Activated T-cell treated with anti-CD3 and anti-CD28 coated beads, Interleukin-2, amount 50 U/mL, for 72 hours (primary cell): ENCODE measurements at places on chromosomes 4 and X. TPM values are rescaled to one million over a fixed set of nuclear protein-coding genes. Genes with fewer than 3 reads are reported as not detected.

DNA sequence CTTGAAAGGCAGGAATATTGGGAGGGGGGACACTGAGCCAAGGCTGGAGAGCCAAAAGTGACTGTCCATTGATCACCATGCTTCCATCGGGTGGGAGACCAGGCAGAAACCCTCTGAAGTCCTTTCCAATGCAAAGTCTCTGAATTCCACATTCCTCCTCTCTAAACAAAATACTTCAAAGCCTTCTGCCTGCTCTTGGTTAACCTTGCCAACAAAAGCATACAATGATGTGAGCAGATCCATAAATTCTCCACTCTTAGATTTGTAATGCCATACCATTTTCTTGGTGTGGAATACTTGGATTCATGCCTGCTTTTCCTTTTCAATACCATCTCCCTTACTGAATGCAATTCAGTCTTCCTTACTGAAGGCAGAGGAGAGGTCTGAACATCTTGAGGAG is 74.1 kb upstream of the FAM9B start:
- DNase-seq: no peak

DNA sequence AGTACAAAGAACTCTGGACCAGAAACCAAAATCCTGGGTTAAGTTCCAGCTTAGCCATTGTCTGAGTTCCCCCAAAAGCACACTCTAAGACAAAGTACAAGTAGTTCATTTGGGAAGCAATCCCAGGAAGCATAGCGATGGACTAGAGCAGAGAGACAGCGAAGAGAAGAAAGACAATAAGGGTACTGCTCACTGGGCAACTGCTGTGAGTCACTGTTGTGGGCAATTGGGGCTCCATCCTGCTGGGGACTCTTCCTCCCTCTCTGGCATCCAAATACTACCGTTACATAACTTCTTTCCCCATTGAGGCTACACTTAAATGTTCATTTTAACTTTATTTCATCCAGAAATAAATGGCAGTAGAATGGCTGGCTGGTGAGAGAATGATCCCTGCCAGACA is 14.1 kb downstream of the SRPX start:
- DNase-seq: no peak

- DNase-seq: no peak
These were observed 150.8 kb downstream of the RBMX2 start for GRCh38 chrX:130552444-130553073.

HPRT1 gene
- total RNA-seq: 64.3 TPM

PPM1K gene
- total RNA-seq: 85.3 TPM

ADH1A gene
- not detected for total RNA-seq

DNA sequence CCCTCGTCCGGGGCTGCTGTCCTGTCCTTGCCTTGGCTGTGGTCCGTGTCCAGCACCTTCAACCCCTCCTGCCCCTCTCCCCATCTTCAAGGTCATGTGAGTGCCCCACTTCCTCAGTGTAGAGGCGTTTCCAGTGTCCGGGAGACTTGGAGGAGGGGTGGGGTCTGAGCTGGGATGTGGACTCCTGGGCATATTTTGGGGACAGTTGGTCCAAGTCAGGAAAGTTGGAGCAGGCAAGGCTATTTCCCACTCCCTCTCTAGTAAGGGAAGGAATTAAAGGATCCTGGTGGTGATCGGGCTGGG is 3.0 kb downstream of the PCGF3 start:
- DNase-seq: no peak

DNA sequence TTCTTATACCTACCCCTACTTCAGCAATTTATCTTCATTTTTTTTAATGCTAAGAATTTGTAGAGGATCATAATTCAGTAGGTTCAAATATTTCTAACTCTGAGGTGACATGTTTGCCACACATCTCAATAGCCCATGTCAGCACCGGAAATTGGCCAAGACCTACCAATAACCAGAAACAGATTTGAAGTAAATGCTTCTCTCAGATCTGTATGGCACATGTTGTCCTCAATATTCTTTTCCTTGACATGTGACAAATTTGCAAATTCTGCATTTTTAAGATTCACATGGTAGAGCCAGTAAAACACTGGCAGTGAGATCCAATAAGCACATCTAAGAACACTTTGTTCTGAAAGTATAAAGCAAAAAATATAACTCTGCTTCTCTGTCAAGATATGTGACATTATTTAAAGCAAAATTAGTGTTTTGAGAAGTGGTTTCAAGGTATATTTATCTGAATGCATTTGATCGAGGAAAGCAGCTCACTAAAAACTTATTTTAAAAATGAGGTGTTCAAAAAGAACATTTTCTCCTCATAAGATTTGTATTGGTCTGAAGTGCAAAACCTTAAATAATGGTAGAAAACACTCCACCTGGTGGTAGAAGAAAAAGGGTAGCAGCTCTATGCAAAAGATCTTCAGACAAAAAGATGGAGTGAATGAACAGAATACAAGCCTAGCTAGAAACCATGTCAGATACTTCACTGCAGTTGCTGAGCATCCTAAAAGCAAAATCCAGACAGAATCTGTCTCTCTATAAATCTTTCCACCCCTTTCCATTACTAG is 513.8 kb upstream of the FAM241A start:
- DNase-seq: no peak

GRCh38 chr4:151599863-151600262 is 160.9 kb downstream of the GATB start:
- no peak for DNase-seq

- DNase-seq: no peak
These were observed 32.0 kb downstream of the SMPX start for GRCh38 chrX:21725916-21726315.

DNA sequence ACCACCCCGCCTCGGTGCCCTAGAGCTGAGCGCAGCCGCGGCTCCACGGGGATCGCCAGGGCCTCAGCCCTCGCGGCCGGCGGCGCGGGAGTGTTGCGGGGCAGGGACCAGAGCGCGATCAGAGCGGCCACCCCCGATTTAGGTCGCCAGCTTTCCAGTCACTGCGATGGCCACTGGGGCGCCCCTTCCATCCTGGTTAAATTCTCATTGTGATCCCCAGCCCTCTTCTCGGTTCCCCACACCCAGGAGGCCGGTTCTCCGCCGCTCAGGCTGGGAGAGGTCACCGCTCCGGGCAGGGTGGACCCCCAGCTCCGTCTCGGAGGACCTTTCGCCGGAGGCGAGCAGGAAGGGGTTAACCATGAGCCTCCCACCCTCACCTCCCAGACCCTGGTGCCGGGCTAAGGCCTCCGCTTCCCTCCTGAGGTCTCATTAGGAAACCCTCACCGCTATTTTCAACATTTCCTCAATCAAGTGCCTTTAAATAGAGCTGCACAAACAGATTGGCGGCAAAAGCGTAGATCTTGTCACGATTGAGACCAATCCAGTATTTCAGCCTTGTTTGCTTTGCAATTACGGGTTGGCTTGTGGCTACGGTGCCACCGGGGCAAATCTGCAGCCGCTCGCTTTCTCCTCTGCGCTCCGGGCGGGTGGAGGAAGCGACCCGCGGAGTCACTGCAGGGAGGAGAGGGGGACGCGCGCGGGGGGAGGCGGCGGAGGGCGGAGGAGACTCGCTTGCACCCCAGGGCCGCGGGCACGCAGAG is 8.3 kb upstream of the HAND2 start:
- peak; percentile 31 for DNase-seq

GRCh38 chr4:13793020-13793710 is 165.6 kb upstream of the BOD1L1 start:
- DNase-seq: no peak

GALNTL6 gene
- total RNA-seq: not detected
